ENCODE measurements at places on chromosomes 12 and 14.

DNA sequence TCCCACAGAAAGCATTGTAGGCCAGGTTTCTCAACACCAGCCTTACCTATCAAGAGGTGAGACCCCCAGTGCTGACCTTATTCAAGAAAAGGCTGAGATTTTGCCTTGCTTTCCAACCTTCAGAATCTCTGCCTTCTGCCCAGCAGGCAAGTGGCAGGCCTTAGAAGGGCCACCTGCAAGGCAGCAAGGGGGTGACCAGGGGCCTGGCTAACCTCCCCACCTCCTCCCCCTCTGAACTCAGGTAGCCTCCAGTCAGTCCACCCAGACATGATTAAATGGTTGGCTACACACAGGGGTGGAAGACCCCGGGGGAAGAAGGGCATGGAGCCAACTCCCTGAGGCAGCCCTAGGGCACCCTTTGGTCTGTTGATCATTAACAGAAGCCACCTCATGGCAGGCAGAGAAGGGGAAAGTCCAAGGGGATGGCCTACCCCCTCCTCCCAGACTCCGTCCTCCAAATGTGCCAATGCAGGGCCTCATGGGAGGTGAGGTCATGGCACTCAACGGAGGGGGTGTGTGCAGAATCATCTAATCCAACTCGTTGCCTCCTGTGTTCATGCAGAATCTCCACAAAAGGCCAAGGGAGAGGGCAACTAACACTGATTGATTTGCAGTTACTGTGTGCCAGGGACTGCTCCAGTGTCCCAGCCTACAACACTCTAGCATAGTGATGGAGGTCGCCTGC, 8.5 kb downstream of the ZFP36L1 start:
- peak; percentile 83 for DNase-seq

GRCh38 chr12:121925358-121925695, 6.9 kb downstream of the CFAP251 start:
- DNase-seq: peak; percentile 78

GRCh38 chr14:65035049-65035448, 48.4 kb downstream of the FNTB start:
- peak; percentile 15 for DNase-seq

DNA sequence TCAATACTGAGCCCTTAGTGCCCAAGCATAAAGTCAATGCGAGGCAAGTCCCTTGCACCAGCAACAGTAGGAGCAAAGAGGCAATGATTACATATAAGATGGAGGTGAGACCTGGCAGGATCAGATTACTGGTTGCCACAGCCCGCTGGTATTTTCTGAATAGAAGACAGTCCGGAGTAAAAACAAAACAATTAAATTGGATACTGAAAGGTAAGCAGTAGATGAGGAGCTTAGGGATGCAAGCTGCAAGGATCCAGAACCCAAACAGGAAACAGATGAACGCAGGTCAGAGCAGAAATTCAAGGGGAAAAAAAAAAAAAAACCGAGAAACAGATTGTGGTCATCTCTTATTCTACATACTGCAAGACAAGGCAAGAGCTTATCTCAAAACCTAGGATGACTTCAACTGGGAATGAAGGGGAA, 119.6 kb downstream of the MED13L start:
- no peak for DNase-seq

DNA sequence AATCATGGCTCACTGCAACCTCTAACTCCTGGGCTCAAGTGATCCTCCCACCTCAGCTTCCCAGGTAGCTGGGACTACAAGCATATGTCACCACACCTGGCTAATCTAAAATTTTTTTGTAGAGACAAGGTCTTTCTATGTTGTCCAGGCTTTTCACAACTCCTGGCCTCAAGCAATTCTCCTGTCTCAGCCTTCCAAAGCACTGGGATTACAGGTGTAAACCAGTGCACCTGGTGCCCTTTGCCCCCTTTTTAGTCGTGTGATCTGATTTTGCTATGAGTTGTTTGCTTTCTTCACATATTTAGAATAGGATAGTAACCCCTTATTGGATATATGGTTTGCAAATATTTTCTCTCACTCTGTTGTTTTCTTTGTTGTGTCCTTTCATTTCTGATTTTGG, 1.7 kb upstream of the RAD52 start:
- no peak for DNase-seq

- no peak for DNase-seq
Observed at GRCh38 chr12:48311313-48311712, 39.4 kb downstream of the ZNF641 start.

GRCh38 chr14:96538990-96539317, 36.8 kb downstream of the PAPOLA start:
- DNase-seq: no peak

DNA sequence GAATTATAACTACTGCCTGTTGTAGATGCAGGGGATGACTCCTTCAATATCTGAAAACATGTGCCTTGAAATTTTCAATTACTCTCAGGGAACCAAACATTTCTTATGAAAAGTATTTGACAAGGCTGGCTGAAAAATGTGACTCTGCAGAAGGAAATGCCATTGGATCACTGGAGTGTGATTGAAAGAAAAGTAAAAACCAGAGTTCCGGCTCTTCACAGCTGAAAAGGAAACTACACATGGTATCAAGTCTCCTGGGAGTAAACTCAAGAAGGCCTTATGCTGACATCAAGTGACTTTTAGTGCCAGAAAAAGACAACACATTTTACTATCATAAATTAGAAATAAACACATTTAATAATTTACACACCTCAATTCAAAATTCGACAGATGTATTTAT, 693.0 kb downstream of the LRFN5 start:
- no peak for DNase-seq

DNA sequence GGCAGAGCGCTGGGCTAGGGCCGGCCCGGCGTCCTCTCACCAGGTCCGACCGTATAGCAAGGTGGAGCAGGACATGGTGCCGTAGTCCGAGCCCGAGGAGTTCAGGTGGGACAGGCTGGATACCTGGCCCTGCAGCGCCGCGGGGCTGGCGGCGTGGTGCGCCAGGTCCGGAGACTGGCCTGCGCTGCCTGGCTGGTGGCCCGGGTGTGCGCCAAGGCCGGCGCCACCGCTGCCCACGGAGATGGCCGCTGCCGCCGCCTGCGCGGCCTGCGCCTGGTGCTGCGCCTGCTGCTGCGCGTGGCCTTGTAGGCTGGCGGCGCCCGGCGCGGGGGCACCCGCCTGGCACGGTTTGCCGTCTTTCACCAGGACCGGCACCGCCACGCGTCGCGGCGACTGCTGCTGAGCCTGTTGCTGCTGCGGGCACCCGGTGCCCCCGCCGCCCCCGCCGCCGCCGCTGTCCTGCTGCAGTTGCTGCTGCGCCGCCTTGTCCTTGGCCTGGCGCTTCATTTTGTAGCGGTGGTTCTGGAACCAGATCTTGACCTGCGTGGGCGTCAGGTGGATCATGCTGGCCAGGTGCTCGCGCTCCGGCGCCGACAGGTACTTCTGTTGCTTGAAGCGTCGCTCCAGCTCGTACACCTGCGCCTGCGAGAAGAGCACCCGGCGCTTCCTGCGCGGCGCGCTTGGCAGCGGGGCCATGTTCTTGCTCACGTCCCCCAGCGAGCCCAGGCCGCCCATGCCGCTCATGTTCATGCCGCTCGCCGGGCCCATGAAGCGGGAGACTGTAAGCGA, 2.6 kb downstream of the NKX2-1 start:
- DNase-seq: no peak

DNA sequence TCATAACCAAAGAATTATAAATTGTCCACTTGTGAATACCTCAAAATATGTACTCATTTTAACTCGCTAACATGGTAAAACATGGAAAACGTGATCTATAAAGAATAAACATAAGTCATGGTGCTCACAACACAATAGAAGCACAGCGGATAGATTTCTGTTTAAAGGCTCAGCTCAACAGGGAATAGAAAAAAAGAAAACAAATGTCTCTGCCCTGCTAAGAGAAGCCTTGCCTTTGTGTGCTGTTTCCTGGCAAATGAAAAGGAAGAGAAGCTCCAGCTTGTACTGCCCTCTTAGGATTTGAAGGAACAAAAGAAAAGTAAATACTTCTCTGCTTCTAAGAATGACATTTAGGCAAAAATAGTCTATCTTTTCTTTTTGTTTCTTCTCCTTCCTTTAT, 121.0 kb upstream of the KRR1 start:
- DNase-seq: no peak

DNA sequence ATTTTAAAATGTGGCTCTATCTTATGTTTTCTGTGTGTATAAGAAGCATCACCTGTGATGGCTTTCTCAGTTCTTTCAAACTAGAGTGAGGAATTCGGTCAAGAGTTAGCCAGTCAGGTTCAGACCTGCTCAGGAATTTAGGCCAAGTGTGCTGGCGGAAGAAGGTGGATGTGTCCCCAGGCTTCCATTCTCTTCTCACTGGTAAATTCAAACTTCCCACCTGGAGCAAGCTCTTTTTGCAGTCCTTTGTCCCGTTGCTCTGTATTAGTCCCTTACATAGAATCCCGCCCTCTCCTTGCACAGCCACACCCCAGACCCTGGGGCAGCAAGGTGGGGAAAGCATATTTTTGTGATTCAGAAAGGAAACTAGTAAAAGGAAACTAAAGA, 124.7 kb upstream of the PWP1 start:
- DNase-seq: no peak

DNA sequence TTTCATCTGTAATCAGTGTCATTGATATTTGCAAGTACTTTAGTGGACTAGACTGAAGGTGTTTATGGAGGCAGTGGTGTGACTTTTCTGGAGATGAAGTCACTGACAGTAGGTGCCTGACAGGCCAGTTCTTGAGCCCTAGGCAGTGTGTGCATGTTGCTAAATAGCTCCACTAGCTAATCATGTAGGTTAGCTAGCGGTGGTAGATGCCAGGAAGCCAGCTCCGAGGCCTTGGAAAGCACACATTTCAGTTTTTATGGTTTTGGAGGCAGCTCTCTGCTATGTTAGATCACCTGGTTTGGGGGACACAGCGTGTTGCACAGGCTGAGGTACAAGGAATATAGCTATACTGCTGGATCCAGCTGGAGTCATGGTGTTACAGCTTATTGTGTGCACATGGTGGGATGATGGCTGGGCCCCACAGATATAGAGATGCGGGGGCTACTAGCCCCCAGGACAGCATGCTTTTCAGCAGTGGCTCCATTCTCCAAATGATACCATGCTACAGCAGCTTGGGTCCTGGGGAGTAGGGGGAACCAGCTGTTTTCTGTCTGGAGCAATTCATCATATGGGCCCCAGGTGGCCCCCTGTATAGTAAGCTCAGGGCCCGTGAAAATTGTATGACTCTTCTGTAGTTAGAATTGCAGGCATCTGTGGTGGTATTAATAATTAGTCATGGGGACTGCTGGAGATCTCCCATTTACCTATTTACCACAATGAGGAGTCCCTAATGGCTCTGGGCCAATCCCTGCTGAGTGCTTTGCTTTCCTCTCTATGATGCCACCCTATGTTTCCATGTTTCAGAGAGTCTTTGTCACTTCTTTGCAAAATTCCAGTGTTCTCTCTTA, 367.2 kb upstream of the LMO3 start:
- no peak for DNase-seq

- DNase-seq: no peak
Observed at GRCh38 chr12:23450810-23451209, 498.7 kb downstream of the SOX5 start.

Data from RPMI7951 (cell line).